ENCODE measurements at places on chromosomes 11 and 22. TPM values are rescaled to one million over a fixed set of nuclear protein-coding genes. Genes with fewer than 3 reads are reported as not detected.

- no peak for DNase-seq
These were observed 927.4 kb downstream of the BRD1 start for GRCh38 chr22:48900327-48900597.

DNA sequence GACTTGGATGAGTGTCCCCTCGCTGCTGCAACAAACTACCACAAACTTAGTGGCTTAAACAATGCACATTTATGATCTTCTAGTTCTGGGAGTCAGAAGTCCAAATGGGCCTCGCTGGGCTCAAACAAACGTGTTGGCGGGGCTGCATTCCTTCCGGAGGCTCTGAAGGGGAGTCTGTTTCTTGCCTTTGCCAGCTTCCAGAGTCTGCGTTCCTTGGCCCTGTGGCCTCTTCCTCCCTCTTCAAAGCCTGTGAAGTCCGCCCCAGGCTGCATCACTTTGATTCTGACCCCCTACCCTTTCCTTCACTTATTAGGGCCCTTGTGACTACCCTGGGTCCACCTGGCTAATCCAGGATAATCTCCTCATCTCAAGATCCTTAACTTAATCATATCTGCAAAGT is 80.3 kb upstream of the NECTIN1 start:
- no peak for DNase-seq

DNA sequence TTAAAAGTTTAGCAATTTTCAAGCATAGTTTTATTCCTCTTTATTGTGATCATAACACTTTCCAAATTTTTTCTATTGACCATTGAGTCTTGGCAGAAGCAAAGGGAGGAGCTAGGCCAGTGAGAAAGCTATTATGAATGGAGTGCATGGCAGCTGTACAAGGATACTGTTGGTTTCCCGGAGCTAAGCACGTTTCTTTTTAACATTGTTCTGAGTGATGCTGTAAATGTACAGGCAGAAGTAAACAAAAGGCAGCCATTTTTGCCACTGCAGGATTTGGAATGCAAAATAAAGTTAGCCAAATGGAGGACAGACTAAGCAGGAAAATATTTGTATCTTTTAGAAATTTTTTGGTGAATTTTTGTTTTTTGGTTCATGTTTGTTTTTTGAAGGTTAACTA is 16.2 kb downstream of the CBL start:
- no peak for DNase-seq

GRCh38 chr22:44002997-44003396 is 21.1 kb upstream of the PARVB start:
- DNase-seq: no peak

Gene OR8D1
- total RNA-seq: not detected

Gene GLYATL1
- 0.30 TPM for total RNA-seq

Gene GRM5
- not detected for total RNA-seq
